Cerebellum (tissue), 4 donors: ENCODE measurements at places on chromosomes 13 and 19.

- no peak for DNase-seq
Measured at GRCh38 chr13:99614465-99614885, 113.2 kb downstream of the TM9SF2 start.

DNA sequence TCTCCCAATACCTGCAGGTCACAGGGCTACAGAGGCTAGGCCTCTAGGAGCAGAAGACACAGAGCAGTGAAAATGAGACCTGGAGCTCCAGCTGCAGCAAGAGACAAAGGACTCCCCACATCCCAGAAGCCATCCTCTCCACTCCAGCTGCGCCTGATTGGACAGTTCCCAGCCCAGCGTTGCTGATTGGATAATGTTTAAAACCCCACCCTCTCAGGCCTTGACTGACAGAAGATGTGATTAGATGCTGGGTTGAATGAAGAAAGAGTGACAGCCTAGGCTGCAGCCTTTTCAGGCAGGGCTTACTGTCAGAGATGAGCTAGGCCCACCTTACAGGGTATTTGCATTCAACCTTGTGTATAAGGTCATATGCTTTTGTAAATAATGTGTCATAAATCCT is 59.4 kb downstream of the ZNF708 start:
- DNase-seq = no peak

DNA sequence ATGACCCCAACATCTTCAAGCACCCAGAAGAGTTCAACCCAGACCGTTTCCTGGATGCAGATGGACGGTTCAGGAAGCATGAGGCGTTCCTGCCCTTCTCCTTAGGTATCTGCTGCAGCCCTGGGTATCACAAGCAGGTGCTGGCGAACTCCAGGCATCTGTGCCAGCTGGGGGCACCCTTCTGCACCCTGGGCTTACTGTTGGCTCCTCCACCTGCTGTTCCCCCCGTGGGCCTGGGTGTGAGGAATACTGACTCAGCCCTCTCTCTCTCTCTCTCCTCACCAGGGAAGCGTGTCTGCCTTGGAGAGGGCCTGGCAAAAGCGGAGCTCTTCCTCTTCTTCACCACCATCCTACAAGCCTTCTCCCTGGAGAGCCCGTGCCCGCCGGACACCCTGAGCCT is 13.0 kb downstream of the CYP2S1 start:
- DNase-seq = no peak

- DNase-seq = no peak
Measured at GRCh38 chr13:36447501-36447900, 15.2 kb downstream of the CCNA1 start.

DNA sequence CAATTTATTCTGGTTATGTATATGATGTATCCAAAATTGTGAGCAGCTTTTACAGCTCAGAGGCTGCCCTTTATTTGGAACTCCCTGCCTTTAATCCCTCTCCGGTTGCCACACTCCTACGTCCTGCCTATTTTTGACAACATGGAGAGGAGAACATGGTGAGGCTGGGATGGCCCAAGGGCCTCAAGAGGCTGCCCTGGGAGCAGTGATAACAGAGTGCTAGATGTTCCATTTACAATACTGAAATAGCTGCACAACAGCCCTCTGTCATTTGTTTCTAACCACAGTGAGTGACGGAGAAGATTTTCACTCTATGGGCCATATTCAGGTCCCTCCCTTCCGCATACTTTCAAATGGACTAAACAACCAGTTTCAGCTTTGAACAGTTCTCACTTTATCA is 33.4 kb downstream of the STARD13 start:
- no peak for DNase-seq

- peak; percentile 44 for DNase-seq
Measured at GRCh38 chr13:26872525-26873385, 112.2 kb upstream of the GPR12 start.

DNA sequence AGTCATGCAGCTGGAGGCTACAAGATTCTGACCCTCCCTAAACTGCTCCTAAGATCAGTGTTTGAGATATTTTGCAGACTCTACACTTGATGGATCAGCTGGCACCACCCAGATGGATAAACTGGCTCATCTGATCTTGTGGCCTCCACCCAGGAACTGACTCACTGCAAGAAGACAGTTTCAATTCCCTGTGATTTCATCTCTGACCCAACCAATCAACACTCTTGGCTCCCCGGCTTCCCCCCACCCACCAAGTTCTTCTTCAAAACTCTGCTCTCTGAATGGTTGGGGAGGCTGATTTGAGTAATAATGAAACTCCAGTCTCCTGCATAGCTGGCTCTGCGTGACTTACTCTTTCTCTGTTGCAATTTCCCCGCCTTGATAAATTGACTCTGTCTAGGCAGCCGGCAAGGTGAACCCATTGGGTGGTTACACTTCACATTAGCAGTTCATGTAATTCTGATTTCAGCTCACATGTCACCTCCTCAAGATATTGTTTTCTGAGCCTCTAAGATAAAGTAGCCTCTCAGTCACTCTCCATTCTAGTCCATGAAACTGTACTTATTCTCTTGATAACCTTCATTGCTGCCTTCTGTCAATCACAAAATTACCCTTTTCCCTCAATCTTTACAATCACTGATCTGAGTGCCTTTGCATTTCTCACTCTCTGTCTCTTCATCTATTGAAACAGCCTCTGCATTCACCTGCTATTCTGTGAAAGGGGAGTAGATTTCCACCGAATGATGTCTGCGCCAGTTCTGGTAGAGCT is 9.9 kb upstream of the FPR3 start:
- no peak for DNase-seq

- DNase-seq = no peak
Measured at GRCh38 chr13:105428811-105429210, 1106.7 kb downstream of the EFNB2 start.

DNA sequence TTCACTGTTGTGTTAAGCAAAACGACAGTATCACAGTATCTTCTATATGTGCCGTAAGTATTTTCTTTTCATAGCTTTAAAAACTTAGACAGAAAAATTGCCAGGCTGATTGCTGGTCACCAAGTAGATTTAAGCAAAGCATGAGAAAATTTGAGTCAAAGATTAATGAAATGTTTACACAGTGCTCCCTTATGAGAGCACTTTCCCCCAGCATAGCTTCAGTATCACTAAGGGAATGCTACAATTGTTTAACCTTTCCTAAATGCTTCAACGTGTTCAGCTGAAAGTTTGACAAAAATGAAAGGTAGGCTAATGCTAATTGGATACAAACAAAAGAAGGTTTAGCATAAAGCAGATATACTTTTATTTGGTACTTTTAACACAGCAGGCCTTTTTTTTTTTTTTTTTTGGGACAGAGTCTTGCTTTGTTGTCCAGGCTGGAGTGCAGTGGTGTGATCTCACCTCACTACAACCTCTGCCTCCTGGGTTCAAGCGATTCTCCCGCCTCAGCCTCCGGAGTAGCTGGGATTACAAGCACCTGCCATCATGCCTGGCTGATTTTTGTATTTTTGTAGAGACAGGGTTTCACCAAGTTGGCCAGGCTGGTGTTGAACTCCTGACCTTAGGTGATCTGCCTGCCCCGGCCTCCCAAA is 23.4 kb downstream of the PCCA start:
- no peak for DNase-seq

DNA sequence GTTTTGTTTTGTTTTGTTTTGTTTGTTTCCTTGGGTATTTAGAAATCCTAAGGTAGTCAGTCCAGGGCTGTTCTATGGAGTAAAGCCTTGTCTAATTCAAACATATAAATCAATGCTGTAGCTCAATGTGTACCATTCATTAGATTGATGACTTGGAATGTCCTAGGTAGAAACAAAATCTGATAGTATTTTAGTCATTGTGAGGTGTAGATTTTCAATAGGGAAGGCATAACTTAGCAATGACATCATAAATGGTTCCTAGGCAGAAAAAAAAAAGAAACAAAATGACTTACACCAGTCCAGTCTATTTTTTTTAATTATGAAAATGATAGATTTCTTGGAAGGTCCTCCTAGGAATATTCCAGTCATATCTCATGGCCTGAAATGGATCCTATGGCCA is 189.9 kb downstream of the SPRY2 start:
- no peak for DNase-seq

- peak; percentile 92 for DNase-seq
Measured at GRCh38 chr19:21358768-21359451, at the start of gene ZNF738. Gene ZNF738, plus strand, starts transcription at chr19:21359000. Its CDS starts 141 bp downstream, at chr19:21359141.

- no peak for DNase-seq
Measured at GRCh38 chr19:9348671-9349070, 14.1 kb upstream of the ZNF177 start.

GRCh38 chr19:3268326-3268725 is 43.9 kb downstream of the CELF5 start:
- DNase-seq = peak; percentile 82

DNA sequence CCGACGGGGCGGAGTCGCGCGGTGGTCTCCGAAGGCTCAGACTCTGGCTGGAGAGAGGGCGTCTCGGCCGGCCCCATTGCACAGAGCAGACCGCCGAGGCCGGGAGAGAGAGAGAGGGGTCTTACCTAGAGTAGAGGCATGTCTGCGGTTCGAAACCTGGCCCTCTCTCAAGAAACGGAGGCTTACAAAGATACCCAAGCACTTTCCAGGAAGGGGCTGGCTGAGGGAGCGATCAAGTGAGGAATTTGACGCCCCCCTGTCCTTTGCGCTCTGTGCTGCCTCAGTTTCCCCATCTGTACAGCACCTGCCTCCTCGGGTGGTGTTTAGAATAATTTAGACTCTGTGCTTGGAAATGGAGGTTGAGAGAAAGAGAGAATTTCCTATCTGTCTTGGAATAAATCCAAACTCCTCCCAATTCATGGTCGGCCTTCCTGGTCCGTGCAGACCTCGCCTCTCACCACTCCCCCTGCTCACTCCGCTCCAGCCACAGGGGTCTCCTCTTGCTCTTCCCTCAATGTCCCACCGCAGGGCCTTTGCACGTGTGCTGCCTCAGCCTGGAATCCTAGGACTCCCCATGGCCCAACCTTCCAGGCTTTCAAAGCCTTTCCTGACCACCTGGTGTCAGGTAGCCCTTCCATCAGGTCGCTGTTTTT is 658 bp upstream of the ISOC2 start:
- no peak for DNase-seq

GRCh38 chr19:43439032-43439708 is 24.5 kb downstream of the TEX101 start:
- DNase-seq = no peak

DNA sequence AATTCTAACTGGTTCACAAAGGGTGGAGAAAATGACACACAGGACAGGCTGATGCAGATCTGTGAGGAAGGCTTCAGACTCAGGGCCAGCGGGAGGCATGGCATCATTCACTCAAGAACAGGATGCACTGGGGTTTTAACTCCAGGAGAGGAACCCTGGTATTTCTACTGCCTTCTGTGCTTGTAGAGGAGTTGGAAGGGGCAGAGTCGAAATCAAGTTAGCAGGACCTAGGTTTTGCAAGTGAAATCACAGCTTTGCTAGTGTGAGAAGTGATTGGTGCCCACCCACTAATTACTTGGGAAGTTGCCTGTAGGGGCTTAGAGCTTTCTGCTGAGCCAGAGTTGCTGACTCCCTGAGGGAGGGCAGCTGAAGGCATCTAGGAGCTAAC is 92.7 kb downstream of the AKAP11 start:
- DNase-seq = no peak

- DNase-seq = no peak
Measured at GRCh38 chr19:31770223-31770622, 421.0 kb upstream of the TSHZ3 start.

GRCh38 chr13:40149611-40150274 is 494.3 kb downstream of the COG6 start:
- no peak for DNase-seq

DNA sequence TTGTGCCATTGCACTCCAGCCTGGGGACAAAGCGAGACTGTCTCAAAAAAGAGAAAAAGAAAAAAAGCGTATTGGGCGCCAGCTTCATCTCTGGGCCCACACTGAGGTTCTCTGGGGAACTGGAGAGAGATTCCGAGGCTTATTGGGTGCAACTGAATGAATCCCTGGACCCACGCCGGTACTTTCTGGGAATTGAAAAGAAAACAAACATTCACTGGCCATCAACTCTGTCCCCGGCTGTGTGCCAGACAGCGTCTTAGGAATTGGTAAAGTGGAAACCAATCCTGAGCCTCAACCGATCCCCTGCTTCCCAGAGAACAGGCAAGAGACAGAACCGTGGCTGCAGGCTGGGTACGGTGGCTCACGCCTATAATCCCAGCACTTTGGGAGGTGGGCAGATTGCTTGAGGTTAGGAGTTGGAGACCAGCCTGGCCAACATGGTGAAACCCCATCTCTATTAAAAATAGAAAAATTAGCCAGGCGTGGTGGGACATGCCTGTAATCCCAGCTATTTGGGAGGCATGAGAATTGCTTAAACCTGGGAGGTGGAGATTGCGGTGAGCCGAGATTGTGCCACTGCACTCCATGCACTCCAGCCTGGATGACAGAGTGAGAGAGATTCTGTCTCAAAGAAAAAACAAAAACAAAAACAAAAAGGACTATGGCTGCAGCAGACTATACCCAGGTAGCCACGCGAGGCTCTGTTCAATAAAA is 8.6 kb downstream of the ANO8 start:
- no peak for DNase-seq

DNA sequence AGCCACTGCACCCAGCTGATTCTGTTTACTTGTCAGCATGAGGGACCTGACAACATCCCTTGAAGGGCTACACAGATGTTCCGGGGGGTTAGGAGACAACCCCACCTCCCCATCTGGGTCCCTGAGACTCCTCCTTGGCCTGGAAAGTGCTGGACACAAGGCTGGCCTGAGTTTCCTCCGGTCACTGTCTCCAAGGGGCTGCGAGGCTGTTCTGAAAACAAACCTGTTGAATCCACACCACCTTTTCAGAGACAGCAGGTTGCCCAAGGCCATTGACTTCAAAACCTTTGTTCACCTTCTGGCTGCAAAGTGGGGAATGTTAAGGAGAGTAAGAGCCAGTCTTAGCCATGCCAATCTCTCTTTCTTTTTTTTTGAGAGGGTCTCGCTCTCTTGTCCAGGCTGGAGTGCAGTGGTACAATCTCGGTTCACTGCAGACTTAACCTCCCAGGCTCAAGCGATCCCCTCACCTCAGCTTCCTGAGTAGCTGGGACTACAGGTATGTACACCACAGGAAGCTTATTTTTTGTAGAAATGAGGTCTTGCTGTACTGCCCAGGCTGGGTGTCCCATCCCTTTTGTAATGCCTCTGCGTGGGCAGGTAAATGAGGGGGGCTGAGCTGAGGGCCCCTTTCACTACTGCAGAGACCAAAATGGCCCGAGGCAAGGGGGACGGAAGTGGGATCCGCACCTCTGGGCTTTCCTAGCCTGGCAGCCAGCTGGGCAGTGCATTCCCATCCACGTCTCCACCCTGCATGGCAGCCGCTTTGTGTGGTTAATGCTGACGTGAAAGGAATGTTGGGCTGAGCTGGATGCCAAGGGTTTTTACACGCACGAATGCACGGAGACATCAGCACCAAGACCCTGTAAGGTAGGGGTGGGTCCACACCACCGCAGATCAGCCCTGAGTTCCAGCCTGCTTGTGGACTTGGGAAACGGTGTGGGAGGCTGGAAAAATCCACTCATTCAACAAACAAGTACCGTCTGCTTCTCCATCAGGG is 1.9 kb upstream of the ZNF628 start:
- DNase-seq = no peak

DNA sequence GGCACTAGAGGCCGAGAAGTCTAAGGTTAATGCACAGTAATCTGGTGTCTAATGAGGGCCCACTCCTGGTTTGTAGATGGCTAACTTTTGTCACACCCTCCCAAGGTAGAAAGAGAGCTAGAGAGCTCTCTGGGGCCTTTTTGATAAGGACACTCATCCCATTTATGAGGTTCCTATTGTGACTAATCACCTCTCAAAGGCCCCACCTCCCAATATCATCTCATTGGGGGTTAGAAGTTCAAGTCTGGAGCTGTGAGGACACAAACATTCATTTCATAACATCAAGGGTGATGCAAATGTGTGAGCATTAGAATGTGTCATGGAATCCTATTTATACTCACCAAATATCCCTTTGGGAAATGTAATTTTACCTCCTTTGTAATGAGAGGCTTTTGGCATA is 79.2 kb upstream of the SLC10A2 start:
- DNase-seq = no peak

GRCh38 chr19:1657746-1658145 is 5.3 kb upstream of the TCF3 start:
- DNase-seq = no peak
